ENCODE measurements at places on chromosomes 2 and 18.

DNA sequence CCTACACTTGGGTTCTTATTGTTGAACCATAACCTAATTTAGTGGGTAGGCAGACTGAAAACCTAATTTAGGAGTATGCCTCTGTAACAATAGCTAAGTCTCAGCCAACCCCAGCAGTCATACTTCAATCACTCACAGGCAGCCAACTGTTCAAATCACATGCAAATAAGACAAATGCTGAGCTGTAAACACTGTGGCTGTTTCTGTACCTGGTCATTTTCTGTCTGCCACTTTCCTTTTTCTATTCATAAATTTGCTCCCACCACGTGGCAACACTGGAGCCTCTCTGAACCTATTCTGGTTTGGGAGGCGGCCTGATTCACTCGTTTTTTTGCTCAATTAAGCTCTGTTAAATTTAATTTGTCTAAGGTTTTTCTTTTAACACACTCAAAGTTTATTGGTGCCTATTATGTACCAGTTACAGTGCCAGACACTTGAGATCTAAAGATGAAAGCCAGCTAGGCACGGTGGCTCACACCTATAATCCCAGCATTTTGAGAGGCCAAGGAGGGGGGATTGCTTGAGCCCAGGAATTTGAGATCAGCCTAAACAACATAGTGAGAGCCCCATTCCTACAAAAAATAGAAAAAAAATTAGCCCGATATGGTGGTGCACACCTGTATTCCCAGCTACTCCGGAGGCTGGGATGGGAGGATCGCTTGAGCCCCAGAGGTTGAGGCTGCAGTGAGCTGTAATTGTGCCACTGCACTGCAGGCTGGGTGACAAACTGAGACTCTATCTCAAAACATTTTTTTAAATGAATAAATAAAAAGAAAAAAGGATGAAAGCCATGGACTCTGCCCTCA is 41.1 kb downstream of the THNSL2 start:
- DNase-seq = no peak

DNA sequence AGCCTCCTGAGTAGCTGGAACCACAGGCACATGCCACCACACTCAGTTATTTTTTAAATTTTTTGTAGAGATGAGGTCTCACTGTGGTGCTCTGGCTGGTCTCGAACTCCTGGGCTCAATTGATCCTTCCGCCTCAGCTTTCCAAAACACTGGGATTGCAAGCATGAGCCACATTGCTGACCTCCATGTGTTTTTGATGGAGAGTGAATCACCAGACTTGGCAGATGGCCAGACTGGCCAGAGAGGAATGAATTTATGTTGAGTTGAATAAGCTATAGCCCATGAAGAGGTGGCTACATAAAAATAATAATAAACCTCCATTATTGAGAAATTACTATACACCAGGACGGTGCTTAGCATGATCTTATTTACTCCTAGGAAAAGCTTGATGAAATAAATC is 91.5 kb downstream of the MREG start:
- peak; percentile 43 for DNase-seq

GRCh38 chr2:98504381-98505109 is 59.9 kb downstream of the INPP4A start:
- DNase-seq = no peak

DNA sequence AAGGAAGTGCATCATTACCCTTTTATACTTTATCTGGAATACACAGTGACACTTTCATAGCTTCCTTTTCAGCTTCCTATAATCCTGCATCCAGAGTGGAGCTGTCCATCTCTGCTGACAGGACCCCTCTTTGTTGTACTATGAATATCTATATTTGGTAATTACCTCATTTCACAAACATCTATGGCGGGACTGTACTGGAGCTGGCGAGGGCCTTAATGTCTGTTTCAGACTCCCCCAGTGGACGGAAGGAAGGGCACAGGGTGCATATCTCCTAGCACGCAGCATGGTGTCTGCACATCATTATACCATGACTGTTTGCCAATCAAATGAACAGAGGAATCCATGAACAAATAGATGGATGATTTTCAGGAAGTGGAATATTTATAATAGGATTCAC is 142.3 kb downstream of the SOX11 start:
- no peak for DNase-seq

GRCh38 chr18:65547046-65547445 is 203.8 kb upstream of the CDH7 start:
- DNase-seq = no peak

DNA sequence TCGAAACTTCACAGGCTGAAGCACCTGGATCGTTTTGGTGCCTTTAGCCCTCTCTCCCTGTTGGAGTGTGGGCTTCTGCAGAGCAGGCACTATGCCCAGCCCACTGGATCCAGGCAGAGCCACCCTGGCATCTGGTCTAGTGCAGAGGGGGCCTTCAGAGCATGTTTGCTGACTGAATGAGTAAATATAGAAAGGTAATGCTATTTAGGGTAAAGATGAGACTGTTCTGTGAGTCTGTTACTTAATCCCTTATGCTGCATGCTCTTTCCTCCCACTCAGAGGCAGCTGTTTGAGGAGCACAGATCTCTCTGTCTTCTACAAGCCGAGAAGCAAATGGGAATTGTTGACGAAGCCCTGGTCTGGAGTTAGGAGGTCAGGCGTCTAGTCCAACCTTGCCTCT is 130.2 kb downstream of the RGPD3 start:
- DNase-seq = no peak

DNA sequence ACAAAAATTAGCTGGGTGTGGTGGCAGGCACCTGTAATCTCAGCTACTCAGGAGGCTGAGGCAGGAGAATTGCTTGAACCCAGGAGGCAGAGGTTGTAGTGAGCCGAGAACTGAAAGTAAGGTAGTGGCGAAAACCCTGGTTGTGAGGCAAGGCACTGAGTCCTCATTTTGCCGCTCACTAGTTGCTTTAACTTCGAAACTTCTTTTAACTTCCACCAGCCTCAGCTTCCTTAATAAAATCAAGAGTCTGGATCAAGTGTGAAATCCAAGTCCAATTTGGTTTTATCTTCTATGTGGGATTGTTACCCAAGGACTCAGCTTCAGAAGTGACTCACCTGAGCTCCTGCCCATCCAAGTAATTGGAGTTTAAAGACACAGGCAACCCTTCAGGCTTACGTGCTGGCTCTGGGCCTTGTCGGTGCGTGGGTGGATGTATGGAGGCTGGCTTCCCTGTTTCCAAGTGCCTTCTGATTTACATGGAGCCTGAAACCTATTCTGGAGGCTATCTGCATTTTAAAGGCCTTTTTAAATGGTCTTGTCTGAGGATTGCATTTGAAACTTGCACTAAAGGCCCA is 374.2 kb upstream of the ID2 start:
- no peak for DNase-seq

- no peak for DNase-seq
Measured at GRCh38 chr2:16177671-16178180, 237.4 kb downstream of the MYCN start.

DNA sequence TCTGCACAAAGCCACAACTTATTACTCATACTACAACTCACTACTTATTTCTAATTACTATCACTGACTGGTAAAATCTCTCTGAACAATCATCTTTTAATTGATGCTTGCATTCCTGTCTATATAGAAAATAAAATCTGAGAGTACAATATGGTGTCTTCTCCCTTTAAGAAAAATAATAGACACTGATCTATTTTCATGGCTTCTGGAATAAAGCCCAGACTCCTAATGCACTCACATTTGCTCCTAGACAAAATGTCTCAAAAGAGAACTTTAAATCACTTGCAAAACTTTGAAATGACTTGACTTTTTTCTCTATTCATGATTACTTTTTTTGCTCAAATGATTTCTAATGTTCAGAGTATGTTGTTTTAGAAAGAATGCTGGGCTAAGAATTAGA is 28.7 kb downstream of the ESCO1 start:
- DNase-seq = no peak

DNA sequence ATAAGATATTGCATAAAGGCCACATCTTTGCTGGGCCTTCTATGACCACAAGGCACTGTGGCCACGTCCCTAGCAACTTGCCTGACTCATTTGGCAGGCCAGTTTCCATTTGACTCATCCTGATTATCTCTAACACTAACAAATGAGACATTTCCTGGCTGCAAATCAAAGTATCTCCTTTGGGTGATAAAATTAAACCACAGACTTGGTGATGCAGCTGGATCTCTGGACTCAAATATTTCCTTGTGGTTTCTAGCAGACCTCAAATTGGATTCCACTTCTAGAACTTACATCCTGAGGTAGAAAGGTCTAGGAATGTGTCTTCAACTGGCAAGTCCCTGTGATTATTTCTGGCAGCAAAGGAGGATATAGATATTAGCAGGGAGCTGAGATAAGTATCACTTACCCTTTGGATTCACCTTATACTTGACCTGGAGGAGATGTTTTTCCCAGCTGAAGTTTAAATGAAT is 167.9 kb upstream of the NXPH2 start:
- no peak for DNase-seq

GRCh38 chr2:120867290-120868241 is 131.9 kb downstream of the GLI2 start:
- peak; percentile 34 for DNase-seq

DNA sequence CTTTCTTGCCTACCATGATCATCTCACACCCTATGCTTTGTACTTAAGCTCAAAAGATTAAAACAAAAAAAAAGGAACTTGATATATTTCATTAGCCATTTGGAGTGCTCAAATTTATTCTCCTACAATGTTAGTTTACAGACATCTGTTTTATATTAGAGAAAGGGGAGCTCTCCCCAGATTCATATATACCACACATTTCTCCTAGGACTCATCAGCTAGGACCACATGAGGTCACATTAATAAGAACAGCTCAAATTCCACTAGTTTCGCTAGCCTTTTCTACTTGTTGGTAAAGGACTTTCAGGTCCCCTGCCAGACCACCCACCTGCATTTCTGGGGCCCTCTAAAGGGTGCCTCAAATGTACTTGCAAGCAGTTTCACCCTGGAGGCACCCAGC is 151.2 kb upstream of the MMADHC start:
- no peak for DNase-seq

DNA sequence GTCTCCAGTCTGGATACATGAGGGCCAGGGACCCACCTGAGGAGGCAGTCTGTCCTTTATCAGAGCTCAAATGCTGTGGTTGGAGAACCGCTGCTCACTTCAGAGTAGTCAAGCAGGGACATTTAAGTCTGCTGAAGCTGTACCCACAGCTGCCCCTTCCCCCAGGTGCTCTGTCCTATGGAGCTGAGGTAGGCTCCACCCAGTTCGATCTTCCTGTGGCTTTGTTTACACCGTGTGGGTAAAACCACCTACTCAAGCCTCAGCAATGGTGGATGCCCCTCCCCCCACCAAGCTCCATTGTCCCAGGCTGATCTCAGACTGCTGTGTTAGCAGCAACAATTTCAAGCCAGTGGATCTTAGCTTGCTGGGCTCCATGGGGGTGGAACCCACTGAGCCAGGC is 731.4 kb upstream of the HS6ST1 start:
- no peak for DNase-seq

DNA sequence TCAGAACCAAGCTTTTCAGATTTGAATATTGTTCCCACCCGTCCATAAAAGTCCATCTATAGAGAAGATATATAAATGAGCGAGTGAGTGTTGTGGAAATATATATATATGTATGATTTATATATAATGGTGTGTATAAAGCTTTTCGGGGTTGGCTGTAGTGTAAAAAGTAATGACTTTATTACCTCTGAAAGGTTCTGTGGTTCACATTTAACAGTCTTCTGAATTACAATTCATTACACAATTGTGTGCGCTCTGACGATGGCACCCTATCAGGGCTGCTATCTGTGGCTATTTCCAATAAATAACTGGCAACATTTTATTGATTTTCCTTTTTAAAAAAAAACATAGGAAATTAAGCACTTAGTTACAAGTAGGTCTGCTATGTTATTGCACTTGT is 2.7 kb upstream of the BCL11A start:
- no peak for DNase-seq

DNA sequence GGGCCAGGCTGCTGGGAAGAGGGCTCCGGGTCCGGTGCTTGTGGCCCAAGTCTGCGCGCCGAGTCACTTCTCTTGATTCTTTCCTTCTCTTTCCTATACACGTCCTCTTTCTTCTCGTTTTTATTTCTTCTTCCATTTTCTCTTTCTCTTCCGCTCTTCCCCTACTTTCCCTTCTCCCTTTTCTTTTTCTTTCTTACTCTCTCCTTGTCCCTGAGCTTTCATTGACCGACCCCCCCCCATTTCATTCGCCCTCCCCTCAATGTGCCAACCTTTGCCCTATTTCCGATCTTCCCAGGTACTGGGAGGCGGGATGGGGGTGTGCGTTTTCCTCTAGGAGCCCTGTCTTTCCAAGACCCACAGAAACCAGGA is 1.8 kb downstream of the ONECUT2 start:
- no peak for DNase-seq
